Right renal cortex interstitium (tissue), 3 donors: ENCODE measurements at places on chromosomes 12 and 14. TPM values are rescaled to one million over a fixed set of nuclear protein-coding genes. Genes with fewer than 3 reads are reported as not detected.

- no peak for DNase-seq
Measured at GRCh38 chr14:51957950-51958349, 31.4 kb upstream of the RTRAF start.

GRCh38 chr12:88590851-88591250 lies 10.6 kb upstream of the KITLG start:
- DNase-seq: no peak

- no peak for DNase-seq
Measured at GRCh38 chr12:88419794-88420193, 160.5 kb downstream of the KITLG start.

DNA sequence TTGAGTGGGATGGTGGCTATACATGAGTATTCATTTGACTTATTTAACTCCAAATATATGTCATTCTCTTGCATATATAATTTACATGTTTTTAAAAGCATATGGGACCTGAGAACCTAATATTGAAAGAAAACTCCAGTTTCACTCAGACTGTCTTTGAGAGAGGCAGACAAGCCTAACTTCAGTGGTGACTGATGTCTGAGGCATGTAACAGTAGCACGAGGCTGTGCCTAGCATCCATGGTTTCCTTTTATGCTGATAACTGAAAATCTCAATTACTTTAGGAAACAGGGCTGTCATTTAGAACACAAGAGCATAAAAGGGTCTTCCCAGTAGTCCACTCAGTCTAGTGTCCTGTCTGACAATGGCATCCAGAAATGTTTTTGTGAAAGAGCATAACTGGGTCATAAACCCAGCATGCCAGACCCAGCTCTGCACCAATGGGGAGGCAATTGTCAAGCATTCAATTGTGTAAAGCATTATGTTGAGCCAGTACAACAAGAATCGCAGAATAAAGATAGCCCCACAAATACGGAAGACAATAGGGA lies 24.3 kb downstream of the MAPK1IP1L start:
- no peak for DNase-seq

DNA sequence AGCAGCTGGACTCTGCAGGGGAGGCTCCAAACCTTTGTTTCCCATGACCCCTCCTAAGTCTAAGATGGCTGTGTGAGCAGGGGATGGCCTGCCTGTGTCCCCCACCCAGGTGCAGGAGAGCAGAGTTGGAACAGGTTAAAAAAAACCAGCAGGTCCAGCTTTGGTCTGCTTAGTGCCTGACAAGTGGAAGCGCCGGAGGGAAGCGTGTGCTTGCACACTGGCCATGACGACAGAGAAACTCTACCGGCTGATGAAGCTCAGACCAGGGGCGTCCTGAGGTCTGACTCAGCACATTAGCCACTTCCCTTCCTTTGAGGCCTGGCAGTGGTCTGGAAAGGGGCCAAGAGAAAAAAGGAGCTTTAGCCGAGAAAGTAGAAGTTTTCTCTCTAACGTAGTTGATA lies 280.1 kb downstream of the VRK1 start:
- no peak for DNase-seq

GRCh38 chr12:42284157-42284556 lies 41.7 kb downstream of the ZCRB1 start:
- no peak for DNase-seq

DNA sequence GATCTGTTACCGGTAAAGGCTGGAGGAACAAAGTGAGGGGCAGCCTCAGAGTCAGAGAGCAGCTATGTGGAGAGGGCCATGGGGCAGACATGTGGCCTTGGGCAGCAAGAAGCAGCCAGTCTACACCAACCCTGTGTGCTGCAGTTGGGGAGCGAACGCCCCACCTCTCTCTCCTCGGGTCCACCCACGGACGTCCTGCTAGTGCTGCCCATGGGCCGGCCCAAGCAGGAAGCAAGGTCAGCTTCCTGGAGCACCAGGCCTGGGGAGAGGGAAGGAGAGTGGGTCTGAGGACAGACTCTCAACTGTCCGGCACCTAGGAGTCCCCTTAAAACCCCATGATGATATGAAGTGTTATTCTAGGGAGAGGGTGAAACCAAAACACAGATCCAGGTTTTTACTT lies 254.8 kb upstream of the FKBP4 start:
- no peak for DNase-seq

GRCh38 chr14:85037411-85037810 lies 492.5 kb upstream of the FLRT2 start:
- no peak for DNase-seq

GRCh38 chr12:62469704-62470103 lies 3.1 kb downstream of the MON2 start:
- no peak for DNase-seq

The CCDC196 gene
- not detected for polyA plus RNA-seq

The IL22 gene
- polyA plus RNA-seq: not detected

DNA sequence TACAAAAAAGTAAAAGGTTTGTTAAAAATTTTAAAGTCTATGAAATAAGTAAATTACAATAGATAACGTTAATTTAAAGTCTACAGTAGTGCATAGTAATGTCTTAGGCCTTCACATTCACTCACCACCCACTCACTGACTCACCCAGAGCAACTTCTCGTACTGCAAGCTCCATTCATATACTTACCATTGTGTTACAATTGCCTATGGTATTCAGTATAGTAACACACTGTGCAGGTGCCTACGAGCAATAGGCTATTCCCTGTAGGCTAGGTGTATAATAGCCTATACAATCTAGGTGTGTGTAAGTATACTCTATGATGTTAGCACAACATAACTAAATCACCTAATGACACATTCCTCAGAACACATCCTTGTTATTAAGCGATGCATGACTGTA lies 435.3 kb upstream of the TMTC1 start:
- DNase-seq: no peak

DNA sequence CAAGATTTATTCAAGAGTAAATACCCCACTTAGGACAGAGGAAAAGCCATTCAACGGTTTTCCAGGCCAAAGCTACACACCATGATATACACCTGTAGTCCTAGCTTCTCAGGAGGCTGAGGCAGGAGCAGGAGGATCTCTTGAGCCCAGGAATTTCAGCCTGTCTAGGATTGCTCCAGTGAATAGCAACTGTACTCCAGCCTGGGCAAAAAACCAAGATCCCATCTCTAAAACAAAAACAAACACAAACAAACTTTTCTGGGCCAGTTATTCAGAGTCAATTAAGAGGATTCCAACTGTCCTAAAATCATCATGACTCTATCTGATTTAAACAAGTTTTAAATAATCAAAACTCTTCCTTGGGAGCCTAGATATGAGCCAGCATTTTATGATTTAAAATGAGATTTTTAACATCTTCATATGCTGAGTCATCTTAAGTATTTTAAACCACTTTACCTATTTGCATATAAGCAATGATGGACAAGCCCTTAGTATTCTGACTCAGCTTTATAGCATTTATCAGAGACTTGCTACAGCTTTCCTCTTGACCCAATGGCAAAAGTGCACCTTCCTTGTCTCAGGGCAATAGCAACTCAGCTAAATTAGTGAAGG lies 77.1 kb downstream of the KCNMB4 start:
- no peak for DNase-seq

DNA sequence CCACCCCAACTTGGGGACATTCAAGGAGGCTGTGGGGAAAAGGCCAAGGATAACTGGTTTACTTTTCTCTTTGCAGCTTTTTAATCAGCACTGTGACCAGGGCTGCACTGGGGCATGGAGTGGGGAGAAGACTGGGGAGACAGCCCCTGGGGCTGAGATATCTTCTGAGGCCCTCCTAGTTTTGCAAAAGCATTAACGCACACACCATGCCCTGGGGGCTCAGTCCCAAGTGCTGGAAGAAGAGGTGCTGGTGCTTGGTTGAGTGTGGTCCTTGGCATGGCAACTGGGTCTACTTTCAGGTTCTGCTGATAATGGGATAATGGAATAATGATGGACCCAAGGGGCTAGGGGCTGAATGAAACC lies 9.4 kb upstream of the SMARCD1 start:
- no peak for DNase-seq

DNA sequence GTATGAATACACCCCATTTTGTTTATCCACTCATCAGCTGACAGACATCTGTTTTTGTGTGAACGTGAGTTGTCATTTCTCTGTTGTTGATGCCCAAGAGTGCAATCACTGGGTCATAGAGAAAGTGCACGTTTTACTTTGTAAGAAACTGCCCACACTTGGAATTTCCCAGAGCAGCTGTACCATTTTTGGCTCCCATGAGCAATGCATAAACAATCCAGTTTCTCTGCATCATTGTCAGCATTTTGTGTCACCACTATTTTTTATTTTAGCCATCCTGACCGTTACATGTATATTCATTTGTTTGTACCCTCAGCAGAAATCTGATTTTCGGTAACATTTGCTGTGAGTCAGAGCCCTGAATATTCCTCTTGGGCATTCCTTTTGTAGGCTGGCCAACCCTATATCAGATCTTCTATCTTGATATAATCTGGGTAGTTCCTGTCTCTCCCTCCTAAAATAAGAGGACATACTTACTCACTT lies 62.7 kb downstream of the RBM19 start:
- no peak for DNase-seq

The TGM1 gene
- polyA plus RNA-seq: 1.2 TPM

- DNase-seq: no peak
Measured at GRCh38 chr12:110849221-110849620, 2.4 kb downstream of the CCDC63 start.

The HOTAIR gene
- 1.2 TPM for polyA plus RNA-seq

DNA sequence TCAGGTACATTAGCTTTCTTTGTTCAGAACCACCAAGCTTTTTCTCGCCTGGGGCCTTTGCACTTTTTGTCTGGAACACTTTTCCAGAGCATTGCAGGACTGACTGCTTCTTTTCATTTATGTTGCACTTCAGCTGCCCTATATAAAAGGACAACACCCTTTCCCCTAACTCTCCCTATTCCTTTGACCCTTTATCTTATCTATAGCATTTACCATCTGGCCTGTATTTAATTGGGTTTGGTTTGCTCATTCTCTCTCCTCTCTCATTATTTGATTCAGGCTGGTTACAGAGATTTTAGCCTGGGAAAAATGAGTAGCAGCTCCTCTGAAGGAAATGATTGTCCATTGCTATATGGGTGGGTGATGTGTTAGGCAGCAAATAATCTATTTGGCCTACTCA lies 165.4 kb downstream of the KICS2 start:
- no peak for DNase-seq

DNA sequence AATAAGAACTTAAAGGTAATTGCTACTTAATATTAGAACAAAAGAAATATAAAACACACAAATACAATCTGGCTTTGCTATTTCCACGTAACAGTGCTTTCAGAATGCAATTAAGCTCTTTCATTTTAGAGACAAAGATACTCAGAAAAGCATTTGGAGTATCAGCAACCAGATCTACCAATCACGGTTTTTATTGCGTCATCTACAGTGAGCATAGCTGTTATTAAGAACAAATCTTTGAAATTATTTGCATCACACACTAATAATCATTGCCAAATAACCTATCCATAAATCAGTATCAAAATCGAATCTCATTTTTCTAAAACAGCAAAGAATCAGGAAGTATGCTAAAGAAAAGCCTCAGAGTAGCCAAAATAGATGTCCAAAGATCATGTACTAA lies 26.9 kb upstream of the GARIN2 start:
- no peak for DNase-seq

- no peak for DNase-seq
Measured at GRCh38 chr14:29486132-29486531, 441.5 kb downstream of the PRKD1 start.

- DNase-seq: no peak
Measured at GRCh38 chr12:13208533-13209435, 12.3 kb downstream of the EMP1 start.

DNA sequence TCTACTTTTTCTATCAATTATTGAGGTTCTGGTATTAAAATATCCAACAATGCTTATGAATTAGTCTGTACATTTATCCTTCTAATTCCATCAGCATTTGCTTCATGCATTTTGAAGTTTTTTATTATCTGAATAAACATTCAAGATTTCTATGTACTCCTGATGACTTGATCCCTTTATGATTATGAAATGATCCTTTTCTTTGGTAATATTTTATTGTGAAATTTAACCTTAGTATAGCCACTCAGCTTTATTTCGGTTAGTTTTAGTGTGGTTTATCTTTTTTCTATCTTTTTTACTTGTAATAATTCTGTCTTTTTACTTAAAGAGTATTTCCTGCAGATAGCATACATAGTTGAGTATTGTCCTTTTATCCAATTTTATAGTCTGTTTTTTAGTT lies 106.6 kb downstream of the SNAPC1 start:
- no peak for DNase-seq

DNA sequence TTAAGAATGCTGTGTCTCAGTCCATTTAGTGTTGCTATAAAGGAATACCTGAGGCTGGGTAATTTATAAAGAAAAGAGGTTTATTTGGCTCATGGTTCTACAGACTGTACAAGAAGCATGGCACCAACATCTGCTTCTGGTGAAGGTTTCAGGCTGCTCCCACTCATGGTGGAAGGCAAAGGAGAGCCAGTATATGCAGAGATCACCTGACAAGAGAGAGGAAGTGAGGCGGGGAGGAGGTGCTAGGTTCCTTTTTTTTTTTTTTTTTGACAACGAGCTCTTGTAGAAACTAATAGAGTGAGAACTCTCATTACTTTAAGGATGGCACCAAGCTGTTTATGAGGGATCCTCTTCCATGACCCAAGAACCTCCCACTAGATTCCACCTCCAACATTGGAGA lies 121.6 kb downstream of the NUBPL start:
- no peak for DNase-seq

DNA sequence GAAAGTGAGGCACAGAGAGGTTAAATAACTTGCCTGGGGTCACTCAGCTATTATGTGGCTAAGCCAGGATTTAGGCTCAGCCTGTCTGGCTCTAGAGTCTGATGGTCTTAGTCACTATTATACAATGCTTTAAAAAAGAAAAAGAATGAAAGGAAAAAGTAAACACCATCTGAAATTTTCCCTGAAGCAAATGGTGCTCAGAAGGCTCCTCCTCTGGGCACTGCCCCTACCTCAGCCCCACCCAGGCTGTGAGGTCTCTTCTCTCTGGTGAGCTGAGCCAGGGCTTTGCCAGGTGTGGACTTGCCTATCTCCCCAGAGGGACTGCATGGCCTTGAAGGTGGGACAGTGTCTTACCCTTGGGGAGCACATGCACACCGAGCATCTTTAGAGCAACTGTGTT lies 117.5 kb upstream of the DYRK2 start:
- no peak for DNase-seq

- DNase-seq: no peak
Measured at GRCh38 chr14:24211311-24211710, 2.0 kb downstream of the CHMP4A start.

- no peak for DNase-seq
Measured at GRCh38 chr14:20477211-20477876, 8.1 kb downstream of the PNP start.

The SLC7A8 gene
- polyA plus RNA-seq: 83.4 TPM

The FOXM1 gene
- polyA plus RNA-seq: 28.0 TPM

DNA sequence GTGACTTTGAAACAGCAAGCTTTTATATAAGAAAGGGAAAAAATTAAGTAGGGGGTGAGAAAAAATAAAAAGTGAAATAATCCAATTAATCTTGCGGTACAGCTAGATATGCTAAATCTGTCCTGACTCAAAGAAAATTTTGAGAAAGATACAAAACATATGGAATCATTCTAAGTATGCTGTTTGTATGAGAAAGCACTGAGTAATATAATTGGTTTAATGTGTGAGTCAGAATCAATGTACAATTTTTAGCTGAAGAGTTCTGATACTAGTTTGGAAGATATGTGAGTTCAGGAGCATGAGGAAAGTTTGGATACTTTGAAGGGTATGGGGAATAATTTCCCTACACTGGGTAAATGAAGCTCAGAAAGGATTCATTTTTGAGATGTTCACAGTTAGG lies 190.9 kb upstream of the RASSF8 start:
- no peak for DNase-seq

The GALNT6 gene
- polyA plus RNA-seq: 5.5 TPM

- DNase-seq: no peak
Measured at GRCh38 chr12:92365836-92366235, 220.2 kb upstream of the BTG1 start.
